Fibroblast of skin of right quadriceps (primary cell): ENCODE measurements at places on chromosomes 4 and X.

DNA sequence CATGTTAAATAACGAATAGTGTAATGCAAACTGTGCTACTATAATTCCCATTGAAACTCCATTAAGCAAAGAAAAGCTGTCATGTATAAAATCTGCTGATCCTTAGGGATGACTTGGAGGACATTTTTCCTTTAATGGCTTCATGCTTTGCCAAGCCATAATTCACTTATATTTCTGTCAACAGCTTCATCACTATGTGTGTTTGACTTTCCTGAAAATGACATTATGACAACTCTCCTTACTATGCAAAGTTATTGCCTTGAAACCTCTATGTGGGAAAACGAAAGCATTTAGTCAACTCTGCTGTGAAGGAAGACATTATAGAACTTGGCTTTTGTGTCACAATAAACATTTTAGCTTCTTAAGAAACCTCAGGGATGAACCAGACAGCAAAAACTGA, 210.5 kb downstream of the GRXCR1 start:
- DNase-seq: no peak

DNA sequence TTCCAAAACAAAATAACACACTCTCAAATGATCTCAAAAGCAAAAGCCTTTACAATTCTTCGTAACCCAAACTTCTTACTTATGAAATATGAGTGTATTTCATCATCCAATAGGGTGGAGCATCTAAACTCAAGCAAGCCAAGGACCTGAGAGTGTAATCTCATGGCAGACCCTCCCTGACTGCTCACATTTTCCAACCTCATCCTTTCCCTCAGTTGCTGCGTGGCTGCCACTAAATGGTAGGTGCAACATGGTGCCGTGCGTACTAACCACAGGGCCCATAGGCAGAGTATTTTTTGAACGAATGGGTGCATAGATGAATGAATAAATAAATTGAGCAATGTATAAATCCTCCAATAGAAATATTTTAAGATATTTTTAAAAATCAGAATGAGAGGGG, 45.4 kb downstream of the TTC29 start:
- DNase-seq: no peak

DNA sequence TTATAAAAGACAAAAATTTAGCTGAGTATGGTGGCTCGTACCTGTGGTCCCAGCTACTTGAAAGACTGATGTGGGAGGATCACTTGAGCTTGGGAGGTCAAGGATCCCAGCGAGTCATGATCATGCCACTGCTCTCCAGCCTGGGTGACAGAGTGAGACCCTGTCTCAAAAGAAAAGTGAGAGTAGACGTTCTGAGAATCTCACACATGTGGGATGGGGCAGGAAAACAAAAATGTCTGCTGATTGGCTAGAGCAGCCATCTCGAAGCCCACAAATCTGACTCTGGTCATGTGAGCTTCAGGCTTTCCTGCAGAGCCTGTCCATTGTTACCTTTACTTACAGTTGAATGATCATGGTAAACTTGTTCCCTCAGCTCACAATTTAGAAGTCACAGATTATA, 23.1 kb upstream of the SLC9A7 start:
- no peak for DNase-seq

DNA sequence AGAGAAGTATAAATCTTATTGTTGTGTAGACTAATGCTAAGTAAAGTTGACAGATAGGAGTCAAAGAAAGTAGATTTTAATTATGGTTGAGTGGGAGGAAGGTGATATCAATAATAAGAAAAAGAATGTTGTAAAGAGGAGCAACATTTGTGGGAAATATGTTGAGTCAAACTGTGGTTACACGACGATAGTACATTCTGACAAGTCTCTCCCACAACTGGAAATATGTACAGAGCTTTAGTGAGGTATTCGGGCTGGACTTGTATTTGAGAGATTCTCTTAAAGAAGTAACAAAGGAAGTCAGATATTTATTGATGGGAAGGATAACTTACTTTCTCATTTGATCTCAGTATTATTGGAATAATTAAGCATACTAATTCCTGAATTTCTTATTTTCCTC, 525.3 kb upstream of the MAGEB2 start:
- DNase-seq: peak; percentile 57

DNA sequence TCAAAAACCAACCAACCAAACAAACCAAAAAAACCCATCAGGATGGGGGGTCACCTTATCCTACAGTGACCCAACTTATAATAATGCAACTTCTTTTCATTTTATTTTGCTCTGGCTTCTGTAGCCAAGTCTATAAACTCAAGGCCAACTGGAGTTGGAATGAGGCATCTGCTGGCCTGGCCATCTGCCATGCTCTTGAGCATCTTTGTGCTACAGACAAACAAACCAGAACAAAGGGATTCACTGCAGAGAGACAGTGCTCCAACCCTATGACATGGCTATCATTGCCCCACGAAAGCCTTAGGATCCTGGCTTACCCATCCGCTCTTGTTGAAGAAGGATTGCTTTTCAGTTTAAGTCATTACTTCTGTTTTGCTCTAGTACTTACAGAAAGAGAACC, 49.2 kb upstream of the SCRG1 start:
- DNase-seq: peak; percentile 66

- no peak for DNase-seq
Measured at GRCh38 chr4:24395937-24396336, 188.4 kb downstream of the DHX15 start.

GRCh38 chrX:16368696-16369095, 201.4 kb downstream of the MAGEB17 start:
- no peak for DNase-seq

DNA sequence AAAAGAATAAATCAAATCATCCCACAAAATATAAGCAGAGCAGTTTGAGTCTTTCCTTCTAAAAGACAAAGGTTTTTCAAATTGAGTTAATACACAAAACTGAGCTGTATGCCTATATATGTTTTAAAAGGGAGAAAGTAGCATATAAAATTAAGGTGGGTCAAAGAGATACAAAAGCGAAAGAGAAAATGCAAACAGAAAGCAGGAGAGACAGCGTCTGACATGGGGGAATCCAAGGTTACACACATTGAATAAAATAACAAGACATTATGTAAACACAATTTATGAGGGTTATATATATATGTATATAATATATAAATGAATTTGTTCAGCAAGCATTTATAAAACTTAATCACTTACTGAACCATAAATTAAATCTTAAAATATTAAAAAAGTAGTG, 276.1 kb upstream of the LCORL start:
- DNase-seq: no peak

- peak; percentile 25 for DNase-seq
Measured at GRCh38 chr4:74768857-74769525, 25.3 kb downstream of the BTC start.

DNA sequence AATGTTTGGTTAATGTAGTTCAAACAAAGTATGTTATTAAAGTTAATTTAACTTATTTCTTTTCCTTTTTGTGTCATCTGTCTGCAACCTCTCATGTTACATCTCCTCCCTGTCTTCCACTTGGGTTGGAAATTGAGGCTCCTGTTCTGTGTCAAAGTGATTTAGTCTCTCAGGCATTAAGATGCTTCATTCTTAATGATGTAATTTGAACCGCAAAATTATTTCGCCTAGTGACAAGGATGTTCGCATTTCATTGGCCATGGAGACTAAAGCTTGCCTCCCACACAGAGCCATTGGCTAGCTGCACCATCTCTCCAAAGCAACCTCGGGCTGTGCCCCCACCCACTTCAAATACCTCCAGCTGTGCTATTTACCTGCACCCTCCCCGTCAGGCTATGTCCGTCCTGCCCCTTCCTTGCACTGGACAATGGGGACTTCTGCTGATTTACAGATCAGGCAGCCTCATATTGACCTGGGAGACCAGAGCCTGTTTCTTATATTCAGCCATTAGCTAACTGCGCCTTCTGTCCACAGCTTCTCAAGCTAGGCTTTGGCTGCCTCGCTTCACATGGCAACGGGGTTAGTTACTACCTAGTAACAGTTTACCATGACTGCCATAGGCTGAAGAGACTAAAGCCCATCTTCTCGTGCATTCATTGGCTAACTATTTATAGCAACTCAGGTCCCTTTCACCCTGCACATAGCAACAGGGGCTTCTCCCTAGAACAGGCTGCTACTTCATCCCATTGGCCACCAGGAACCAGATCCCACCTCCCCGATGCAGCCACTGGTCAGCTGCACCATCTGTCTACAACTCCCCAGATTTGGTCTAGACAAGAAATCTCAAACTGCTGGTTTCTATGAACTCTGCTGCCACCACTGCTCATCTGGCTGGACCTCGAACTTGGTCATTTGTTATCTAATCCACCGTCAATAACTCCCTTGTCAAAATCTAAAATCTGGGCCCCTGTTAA, 8.6 kb upstream of the ZNF157 start:
- DNase-seq: peak; percentile 84

DNA sequence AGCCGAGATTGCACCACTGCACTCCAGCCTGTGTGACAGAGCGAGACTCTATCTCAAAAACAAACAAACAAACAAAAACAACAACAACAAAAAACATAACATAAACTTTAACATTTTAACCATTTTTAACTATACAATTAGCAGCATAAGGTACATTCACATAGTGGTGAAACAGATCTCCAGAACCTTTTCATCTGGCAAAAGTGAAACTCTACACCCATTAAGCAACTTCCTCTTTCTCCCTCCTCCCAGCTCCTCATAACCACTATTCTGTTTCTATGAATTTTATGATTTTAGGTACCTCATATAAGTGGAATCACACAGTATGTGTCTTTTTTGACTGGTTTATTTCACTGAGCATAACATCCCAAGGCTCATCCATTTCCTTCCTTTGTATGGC, 103.6 kb downstream of the FAM13A start:
- DNase-seq: no peak

GRCh38 chr4:120001850-120002249, 64.8 kb downstream of the MAD2L1 start:
- no peak for DNase-seq

GRCh38 chr4:164802301-164802901, 48.5 kb downstream of the SMIM31 start:
- DNase-seq: no peak

DNA sequence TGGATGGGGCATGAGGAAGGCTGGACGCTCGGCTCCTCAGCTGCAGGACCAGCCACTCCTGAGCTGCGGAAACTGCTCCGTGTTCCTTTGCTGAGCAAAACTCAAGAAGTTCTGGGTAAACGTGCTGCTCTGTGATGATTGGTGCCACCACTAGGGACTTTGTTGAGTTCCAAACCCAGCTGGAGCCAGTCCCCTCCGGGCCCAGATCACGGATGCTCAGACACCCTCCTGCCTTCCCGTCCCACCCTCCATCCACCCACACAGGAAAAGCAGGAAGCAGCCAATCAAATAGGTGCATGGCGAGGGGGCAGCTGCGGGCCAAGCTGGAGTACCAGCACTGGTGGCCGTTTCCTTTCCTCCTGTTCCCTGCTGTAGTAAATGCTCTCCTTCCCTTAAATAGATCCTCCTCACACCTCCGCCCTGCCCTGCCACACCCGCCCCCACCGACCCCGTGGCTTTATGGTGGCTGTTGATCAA, 68.0 kb downstream of the ADRA2C start:
- no peak for DNase-seq

DNA sequence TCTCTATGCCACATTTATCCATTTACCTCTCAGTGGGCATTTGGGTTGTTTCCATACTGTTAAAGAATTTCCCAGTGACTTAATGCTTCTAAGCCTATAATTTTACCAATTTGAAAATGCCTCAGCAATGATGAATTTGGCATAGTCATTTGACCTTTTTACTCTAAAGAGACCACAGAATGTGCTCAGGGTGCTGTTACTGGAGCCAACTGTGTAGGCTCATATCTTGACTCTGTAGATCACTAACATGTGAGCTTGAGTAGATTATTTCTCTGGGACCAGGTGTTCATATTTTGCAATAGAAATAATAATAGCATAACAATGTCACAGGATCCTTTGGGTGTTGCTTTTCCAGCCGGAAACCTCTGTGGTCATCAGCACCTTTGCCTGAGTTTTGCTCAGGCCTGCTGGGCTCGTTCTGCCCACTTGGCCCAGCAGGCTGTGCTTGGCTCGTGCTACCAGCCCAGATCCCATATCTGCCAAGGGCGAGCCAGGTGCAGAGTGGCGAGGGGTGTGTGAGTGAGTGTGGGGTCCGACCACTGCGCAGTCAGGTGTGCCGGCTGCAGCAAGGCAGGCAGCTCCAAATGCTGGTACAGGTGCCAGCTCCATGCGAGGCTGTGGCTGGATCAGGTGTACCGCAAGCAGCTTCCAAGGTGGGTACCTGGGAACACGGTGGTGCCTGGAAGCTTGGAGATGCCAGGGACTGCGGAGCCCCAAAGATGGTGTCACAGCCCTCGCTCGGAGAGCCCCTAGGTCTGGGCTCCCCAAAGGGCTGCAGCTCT, 70.6 kb upstream of the ANK2 start:
- peak; percentile 11 for DNase-seq

GRCh38 chrX:154545673-154546274, 872 bp downstream of the G6PD start:
- no peak for DNase-seq

GRCh38 chr4:6715704-6716017, 313 bp upstream of the BLOC1S4 start:
- DNase-seq: no peak

- no peak for DNase-seq
Measured at GRCh38 chr4:25155947-25156346, 4.3 kb downstream of the SEPSECS start.

DNA sequence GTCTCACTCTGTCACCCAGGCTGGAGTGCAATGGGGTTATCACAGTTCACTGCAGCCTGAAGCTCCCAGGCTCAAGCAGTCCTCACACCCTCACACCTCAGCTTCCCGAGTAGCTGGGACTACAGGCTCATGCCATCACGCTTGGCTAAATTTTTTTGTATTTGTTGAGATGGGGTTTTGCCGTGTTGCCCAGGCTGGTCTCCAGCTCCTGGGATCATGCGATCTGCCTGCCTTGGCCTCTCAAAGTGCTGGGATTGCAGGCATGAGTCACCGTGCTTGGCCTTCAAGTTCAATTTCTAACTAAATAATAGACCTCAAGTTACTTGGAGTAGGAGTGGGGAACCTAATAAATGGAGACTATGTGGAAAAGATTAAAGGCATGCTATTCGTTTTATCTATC, 48.9 kb downstream of the MND1 start:
- DNase-seq: peak; percentile 59

GRCh38 chrX:140475025-140475424, 29.8 kb downstream of the SOX3 start:
- no peak for DNase-seq

DNA sequence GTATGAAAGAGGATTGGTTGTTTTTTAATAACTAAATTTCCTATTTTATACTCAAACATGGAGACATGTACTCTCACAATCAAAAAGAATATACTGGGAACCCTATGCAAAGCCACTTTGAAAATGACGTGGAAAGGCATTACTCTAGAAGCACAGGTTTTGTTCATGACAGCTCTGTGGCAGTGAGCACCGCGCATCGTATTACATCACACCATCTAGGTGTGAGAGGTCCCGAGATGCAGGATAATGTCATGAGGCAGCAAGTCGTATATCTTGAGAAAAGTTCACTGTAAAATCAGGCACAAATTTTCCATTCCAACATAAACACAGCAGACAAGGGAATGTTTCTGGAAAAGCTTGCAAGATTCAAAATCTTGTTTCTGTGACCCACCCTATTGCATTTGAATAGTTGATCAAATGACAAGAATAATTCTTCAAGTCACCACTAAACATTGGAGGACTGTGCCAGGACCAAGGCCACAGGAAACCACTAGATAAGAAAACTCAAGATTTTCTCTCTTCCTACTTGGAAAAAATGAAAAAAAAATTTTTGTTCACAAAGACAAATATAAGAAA, 127.6 kb downstream of the LDB2 start:
- DNase-seq: no peak

- no peak for DNase-seq
Measured at GRCh38 chrX:129932821-129933321, 26.9 kb downstream of the UTP14A start.
